Amniotic stem cell (primary cell): ENCODE measurements at places on chromosomes 6 and 20.

DNA sequence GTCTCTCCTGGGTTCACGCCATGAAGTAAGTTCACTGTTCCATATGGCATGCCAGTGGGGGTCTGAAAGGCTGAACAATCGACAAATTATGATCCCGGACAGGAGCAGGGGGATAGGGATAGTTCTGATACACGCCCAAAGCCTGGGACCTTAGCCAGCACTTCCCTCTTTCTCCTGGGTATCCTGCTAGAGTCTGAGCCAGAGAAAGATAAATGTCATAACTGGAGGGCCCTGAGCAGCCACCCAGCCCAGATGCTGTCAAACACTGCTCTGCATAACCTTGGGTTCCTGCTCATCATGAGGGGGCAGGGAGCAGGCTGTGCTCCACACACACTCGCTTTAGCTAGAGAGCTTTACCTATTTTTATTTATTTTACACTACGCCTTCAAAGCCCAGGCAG is 12.3 kb downstream of the EDEM2 start:
- DNase-seq = no peak

DNA sequence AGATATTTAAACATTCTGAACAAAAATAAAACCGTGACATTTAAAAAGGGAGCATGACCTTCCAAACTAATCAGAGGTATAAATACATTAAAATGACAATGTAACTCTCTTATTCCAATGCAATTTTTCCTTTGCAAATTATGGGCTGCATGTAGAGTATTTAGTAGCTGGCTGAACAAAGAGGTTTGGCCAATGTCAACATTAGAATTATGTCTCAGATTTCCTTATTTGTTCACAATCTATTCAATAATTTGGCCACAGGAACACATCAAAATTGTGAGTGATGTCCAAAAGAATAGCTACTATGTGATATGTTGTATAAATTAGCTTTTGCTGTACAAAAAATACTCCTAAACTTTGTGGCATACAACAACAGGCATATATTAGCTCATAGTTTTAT is 580.0 kb upstream of the MARCKS start:
- no peak for DNase-seq

GRCh38 chr20:23613676-23614075 is 8.0 kb upstream of the CST9 start:
- no peak for DNase-seq

GRCh38 chr6:137871291-137871690 is 4.2 kb downstream of the TNFAIP3 start:
- DNase-seq = no peak

DNA sequence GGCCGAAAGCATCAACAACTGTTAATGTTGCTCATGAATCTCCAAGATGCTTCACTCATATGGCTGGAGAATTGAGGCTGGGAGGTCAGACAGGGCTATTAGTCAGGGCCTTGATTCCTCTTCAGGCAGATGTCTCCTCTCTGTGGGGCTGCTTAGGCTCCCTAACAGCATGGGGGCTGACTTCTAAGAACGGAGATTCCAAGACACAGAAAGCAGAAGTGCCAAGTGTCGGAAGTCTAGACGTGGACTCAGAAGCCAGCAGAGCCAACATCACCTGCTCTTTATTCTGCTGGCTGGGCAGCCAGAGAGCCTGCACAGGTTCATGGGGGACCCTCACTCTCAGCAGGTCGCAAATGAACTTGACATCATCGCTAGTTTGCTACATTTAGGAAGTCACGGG is 279.8 kb downstream of the CDH26 start:
- DNase-seq = no peak

GRCh38 chr6:19662911-19663310 is 174.3 kb upstream of the ID4 start:
- no peak for DNase-seq

- no peak for DNase-seq
These were observed 43.6 kb downstream of the SLC24A3 start for GRCh38 chr20:19256085-19256484.

DNA sequence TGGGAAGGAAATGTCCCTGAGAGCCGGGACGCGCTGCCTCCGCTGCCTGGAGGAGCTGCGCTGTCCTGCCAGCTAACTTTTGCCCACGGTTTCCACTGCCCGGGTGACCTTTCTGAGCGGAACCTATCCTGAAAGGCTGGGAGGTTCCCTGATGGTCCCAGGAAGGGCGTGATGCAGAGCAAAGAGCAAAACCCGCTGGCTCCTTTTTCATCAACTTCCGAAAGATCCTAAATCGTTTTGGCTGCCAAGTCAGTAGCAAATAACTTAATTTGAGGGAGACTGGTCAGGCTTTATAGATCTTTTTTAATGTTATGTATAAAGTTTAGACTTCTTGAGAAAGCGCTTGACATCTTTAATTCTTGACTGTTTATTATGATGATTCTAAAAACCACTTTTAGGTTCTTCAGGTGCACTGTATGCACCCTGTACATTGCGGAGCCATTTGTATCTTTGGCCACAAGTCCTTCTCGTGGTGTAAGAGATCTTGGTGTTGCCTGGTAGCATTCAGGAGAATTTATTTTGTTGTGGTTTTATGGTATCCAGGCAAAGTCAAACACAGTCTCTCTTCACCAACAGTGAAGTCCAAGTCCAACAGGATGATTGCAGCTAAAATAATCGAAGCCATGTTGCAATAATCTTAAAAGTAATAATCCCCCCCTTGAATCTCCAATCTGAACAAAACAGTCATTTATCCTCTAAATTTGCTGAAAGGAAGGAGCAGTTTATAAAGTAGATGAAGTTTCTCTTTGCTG is at the start of gene SYNE1:
SYNE1 (minus strand) TSS at position 67 of the 752 bp plus-strand sequence. CDS start 9,031 bp downstream, outside the sequence.
- no peak for DNase-seq

DNA sequence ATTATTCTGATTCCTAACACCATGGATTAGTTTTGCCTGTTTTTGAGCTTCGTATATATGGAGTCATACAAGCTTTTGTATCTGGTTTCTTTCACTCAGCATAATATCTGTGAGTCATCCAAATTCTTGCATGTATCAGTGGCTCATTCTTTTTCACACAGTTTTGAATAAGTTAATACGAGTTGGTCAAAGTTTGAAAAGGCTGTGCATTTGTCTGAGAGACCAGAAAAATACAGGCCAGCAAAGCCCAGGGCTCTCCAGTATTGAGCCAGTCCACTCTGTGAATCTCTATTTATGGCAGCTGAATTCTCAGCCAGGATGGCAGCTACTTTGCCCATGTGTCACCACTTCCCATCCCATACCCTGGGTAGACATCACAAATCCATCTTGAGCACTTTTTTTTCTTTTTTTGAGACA is 7.2 kb upstream of the CHMP4B start:
- DNase-seq = no peak

GRCh38 chr6:81806793-81807565 is 54.5 kb upstream of the TENT5A start:
- DNase-seq = no peak

DNA sequence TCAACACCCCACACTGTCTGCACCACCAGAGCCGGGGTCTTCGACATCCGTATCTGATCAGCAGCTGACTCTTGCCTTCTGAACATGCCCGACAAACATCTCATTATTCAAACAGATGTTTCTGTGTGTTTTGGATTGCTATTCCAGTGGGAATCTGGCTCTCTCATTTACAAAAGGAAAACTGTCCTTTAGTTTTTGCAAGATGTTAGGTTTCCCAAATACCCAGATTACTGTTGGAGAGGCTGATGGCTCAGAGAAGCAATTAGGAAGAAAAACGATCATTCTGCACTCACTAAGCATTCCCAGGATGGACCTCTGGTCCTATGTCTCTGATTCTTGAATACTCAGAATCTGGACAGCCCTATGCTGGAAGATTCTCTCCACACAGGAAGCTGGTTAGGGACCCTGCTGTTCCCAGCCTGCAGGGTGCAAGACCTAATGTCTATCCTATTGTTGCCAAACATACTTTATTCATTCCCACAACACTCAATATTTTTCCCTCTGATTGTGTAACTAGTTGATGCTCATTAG is 532.9 kb downstream of the CDH26 start:
- DNase-seq = no peak

- DNase-seq = no peak
These were observed 197.9 kb upstream of the SNX9 start for GRCh38 chr6:157625111-157625510.

- no peak for DNase-seq
These were observed 40.2 kb upstream of the CRISP1 start for GRCh38 chr6:49906526-49906925.

- DNase-seq = no peak
These were observed 170.0 kb downstream of the GRM4 start for GRCh38 chr6:33975661-33976436.

- no peak for DNase-seq
These were observed 5.6 kb downstream of the VGLL2 start for GRCh38 chr6:117270843-117271507.

DNA sequence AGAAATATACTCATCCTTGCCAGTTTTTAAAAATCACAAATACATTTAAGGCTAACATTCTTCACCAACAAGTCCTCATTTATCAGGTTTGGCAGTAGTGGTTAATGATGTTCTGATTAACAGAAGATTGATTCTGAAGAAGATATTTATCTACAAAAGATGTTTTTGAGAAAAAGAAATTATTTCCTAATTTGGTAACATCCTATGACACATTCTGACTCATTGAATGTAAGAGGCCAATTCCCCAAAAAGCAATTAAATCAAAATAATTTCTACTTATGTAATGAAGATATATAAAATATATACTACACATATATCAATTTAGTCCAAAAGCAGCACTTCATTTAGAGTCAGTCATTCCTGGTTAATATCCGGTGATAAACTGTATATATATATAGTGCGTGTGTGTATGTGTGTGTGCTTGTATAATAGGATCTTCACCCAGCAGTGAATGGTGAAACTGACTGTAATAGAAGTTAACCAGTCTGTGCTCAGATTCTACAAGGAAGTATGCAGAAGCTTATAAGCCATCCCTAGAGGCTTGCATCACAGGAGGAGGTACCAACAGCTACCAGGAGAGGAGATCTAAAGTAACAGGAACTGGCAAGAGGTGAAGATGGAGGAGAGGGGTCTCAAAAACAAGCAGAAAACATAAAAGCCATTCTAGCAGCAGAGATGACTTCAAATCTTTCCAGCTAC is 82.9 kb upstream of the MARCKS start:
- DNase-seq = no peak

GRCh38 chr20:32441638-32442037 is 83.5 kb downstream of the ASXL1 start:
- no peak for DNase-seq

DNA sequence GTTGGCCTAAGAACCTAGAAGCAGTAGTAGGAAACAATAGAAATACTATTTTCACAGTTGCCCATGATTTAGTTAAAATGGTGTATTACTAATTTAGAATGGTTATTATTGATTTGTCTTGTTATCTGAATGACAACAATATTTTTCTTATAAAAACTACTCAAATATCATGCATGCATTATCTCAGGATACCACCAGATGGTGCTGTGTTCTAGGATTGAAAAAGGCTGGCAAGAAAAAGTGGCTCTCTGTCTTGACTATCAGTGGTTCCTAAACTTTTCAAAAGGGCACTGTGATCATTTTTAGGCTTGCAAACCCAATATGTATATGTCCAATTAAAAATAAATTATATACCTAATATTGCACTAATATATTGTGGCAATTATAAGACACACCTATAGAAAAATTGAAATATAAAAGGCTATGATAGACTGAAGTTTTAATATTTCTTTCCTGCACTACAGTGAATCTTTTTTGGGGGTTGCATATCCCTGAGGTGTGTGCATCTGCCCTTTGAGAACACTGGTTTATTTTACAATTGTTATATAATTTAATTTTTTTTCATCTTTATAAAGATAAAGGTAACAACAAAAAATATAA is 131.7 kb upstream of the MLIP start:
- no peak for DNase-seq

DNA sequence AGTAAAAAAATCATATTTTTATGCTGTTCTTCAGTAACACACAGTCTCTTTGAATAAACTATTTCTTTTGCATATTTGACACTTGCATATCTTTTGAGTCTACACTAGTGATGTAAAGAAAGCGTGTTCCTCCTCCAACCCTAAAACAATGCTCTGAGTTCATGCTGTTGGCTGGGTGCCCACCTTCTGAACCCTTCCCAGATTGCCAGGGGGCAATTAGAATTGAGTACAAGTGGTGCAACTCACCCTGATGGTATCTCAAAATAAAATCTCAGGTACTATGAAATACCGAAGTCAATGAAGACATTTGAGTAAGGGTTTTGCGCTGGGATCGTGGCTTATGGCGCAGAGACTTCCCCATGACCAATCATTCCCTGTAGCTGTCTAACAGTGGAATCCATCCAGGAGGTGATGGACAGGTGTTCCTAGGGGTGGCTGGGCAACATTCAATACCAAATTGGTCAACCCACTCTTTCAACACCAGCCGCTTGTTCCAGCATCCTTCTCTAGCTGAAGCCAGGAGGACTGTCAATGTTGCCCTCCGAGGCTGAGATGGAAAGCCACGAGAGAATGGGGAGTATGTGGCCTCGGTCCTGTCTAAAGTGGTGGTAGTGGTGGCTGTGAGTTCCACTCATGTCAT is 94.4 kb upstream of the ZNFX1 start:
- no peak for DNase-seq

DNA sequence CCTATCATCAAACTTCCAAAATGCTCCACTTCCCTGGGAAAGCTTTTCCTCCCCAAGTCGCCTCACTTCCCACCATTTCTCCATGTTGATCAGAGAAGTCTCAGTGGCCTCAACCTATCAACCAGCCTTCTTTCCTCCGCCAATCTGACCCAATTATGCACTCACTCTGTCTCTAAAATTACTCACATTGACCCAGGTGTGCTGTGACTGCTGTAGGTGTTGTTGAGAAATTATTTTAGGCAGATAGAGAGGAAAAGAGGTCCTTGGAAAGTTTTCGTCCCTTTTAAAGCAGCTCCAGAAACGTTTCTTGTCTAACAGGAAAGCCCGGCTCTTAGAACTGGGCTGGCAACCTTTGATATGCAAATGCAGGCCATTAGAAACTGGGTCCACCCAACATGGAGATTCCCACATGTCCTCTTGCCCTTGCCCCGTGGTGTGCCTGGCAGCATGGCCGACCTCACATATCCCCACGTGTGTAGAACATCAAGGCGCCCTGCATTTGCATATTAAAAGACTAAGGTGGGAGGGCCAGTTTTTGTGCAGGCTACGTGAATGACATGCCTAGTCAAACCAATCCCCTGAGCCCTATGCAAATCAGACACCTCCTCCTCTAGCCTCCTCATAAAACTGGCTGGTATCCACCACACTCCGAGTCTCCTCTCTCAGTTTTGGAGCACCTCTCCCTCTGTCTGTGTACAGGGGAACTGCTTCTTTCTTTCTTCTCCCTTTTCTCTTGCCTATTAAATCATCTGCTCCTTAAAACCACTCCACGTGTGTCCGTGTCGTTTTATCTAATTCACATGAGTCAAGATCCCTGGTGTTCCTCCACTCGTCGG is 12.9 kb downstream of the IPCEF1 start:
- DNase-seq = no peak

DNA sequence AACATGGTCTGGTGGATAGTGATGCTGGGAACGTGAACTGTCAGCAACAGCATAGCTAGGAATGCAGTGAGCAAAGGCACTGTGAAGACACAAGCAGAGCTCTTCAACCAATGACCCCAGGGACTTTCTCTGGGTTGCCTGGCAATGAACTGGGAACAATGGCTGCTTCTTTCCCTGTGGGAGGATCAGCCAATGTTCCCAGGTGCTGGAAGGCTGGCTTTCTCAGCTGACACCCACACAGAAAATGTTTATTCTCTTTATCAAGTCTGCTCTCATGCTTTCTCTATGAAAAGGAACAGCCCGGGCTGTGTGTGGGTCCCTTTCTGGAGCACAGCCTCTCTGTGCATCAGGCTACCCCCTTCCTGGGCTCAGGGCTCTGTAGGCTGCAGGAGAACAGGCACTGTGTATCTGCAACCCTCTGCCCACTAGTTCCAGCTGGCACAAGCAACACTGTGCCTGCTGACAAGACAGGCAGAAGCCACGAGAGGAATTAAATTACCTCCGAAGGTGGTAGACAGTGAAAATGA is 54.2 kb downstream of the HFE start:
- DNase-seq = no peak

- DNase-seq = no peak
These were observed 18.4 kb downstream of the SLC22A23 start for GRCh38 chr6:3438190-3439167.
